ENCODE measurements at places on chromosomes 2 and 18.

GRCh38 chr18:58098706-58099105 is 54.7 kb downstream of the NEDD4L start:
- no peak for DNase-seq

GRCh38 chr2:3204031-3204821 is 173.4 kb downstream of the EIPR1 start:
- DNase-seq, result no peak

DNA sequence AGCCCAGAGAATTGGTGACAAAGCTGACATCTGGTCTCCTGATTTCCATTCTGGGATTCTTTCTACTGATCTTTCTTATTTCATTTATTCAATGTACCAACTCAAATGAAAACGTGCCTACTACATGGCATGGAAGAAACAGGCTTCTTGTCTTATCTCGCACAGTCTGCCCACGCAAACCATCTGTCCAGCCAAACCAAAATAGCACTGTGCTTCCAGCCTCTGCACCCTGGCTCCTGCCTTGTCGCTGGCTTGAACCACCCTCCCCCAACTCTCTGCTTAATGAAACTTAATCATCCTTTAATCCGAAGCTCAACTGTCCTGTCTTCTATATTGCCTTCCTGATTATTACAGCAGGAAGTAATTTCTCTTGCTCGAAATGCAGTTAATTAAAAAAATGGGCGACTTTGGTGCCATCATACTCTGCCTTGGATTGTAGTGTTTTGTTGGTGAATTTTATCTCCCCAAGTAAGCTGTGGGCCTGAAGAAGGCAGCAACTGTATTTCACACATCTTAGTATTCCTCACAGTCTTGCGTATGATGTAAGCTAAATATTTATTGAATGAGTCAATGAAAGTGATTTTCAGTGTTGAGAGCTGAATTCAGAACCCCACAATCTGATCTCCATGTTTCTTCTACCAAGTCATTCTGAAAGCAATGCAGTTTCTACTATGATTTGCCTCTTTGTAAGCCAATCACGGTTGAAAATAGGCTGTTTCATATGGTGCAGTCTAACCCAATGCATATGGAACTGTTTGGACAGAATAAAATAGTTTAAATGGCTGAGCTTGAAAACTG is 190.8 kb downstream of the TMEM247 start:
- DNase-seq, result no peak

GRCh38 chr18:45974088-45974536 is 7.0 kb upstream of the EPG5 start:
- DNase-seq, result peak; percentile 86

GRCh38 chr2:53500181-53500580 is 267.4 kb upstream of the CHAC2 start:
- DNase-seq, result no peak

GRCh38 chr2:204738721-204739120 is 193.4 kb downstream of the PARD3B start:
- no peak for DNase-seq

DNA sequence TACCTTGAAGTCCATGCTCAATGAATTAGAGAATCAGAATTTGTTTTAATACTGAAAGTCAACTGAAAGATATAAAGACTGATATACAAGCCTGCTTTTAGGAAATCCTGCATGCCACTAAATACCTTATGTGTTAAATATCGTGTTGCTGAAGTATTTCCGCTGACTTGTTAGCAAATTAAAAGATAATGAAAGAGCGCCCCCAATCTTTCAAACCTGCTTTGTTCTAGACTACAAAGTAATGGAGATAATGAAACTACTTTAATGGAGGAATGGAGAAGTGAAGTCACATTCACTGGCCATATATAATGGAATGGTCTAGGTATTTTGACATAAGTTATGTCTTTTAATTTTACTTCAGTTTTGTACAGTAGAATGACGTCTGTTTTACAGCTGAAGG is 95.7 kb downstream of the ASXL3 start:
- peak; percentile 75 for DNase-seq

DNA sequence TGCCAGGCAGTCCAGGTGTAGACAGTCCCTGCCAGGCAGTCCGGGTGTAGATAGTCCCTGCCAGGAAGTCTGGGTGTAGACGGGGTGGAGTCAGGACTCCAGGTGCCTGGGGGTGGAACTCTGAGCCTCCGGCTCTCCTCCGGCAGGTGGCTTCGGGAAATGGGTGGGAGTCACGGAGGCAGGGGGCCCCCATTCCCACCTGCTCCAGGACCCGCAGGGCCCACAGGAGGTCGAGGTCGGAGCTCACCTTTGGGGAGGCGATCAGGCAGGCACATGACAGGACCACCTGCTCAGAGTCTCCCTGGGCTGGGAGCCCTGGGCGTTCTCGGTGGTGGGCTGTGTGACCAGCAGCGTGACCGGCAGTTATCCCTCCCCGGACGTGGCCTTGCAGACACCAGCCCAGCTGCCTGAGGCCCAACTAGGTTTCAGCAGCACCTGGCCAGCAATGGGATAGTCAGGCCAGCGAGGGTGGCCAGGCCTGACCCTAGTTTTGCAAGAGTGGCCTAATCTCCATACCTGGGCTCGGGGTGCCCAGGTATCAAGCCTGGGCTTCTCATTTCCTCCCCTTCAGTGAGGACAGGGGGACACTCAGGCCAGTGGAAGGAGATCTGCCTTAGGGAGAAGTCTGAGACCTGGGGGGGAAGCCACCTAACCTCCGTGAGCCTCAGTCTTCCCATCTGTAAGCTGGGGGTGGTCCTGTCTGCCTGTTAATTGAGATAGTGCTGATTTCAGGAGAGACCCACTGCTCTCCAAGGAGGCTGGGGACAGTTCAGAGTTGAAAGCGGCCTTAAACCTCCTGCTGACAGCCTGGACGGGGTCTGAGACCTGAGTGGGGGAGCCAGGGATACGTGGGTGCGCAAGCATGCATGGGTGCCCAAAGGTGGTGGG is 13.2 kb downstream of the GPC1 start:
- DNase-seq, result no peak

DNA sequence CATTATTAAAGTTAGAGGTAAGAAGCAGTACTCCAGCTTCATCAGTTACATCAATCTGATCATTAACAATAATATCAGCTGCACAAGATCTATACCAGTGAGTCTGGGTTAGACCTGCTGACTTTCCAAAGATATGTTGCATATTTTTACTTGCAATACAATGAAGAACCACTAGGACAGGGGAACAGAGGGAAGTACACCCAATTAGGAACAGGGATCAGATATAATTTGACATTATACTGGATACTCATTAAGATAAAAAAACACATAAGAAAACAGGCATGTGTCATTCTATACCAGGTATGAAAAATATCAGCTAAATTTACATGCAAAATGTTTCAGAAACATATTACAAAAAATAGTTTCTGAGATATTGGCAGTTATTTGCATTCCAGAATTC is 995.1 kb upstream of the DDX18 start:
- DNase-seq, result no peak

DNA sequence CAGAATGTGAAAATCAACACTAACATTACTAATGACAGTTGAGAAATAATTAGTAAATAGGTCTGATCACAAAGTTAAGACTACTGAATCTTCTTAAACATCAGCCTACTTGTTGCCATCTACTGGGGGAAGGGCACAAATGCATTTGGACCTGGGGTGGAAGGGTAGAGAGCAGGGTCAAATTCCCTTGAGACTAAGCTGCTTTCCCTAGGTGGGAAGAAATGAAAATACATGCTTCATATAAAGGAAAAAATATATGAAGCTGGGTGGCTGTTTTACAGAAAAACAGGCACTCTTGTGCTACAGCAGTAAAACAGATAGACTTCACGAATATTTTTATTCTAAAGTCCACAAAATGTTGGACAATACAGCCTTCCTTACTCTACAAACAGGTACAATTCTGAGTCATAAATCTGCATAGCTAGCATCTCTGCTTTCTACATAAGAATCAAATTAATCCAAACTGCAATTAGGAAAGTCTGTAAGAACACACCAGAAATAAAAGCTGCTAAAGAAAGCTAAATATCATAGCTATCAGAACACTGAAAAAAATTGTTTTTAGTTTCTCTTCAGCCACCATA is 10.9 kb downstream of the TRIP12 start:
- no peak for DNase-seq

DNA sequence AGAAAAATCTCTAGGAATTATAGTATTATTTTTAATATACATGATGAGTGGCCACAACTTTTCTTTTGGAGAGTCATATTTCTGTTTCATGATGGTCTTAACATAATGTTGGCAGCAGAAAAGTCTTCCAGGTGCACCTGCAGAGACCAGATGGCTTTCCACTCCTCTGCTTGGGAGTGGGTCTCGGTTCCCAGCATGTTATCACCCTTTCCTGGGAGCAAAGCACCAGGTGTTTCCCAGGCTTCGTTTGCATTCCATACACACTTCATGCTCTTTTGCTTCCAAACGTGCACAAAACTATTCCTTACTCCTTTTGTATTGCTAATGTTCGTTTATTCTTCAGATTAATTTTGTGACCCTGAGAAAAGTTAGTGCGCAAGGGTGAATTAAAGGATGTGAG is 305.2 kb downstream of the CDH2 start:
- DNase-seq, result no peak

DNA sequence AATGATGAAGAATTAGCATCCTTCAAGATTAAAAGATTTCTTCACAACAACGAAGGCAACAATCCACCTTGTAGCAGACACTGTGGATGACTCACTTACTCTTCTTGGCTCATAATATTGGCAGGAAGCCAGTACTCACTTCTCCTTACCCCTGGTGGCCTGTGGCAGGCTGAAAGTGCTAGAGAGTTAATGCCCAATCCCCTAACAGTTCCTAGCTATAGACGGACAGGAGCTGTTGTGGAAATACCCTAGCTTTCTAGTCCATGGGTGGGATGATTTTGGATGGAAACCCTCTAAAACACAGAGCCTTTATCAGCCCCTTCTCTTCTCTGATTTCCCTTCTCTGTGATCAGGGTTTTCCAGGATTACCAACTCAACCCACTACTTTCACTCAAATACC is 128.6 kb upstream of the NYAP2 start:
- peak; percentile 87 for DNase-seq

DNA sequence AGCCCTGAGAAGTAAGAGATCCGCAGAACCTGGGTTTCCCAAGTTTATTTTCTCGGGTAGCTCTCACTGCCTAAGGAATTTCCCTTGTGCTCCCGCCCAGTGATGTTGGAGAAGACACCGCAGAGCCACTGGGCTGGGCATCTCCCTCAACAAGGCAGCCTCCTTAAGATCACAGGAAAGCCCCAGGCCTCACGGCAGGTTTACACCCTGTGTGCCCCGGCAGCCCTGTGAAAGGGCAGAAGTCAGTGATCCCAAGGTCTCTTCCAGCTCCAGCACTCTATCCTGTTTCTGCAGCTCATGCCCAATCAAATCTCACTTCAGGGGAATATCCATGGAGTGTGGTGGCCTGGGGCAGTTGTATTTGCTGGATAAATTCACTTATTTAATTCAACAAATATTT is 66.5 kb downstream of the ACTR2 start:
- no peak for DNase-seq

DNA sequence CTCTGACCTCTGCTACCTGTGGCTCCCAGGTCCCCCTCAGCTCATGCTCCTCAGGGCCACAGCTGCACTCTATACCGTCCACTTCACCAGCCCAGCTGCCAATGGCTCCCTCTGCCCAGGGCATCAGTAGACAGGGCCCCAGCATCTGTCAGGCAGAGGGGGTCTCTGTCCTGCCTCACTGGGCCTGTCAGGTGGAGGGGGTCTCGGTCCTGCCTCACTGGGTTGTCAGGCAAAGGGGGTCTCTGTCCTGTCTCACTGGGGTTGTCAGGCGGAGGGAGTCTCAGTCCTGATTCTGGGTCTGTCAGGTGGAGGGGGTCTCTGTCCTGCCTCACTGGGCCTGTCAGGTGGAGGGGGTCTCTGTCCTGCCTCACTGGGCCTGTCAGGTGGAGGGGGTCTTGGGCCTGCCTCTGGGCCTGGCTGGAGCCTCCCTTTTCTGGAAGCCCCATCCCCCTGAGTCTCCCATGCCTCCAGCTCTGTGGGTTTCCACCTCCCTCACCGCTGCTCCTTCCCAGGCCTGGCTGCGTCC is 19.9 kb downstream of the SNORC start:
- DNase-seq, result no peak

DNA sequence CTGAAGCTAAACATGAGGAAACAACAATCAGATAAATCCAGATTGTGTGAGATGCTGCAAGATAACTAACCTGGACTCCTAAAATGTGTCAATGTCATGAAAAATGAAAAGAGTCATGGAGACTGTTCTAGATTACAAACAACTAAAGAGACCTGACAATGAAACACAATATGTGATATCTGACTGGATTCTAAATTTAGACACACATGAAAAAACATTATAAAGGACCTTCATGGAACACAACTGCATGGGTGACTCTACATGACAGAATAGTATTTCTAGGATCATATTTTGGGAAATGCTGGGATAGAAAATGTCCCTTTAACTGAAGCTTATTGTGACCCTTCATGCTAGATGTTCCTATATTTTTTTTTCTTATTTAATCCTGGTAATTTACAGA is 18.5 kb upstream of the SPTBN1 start:
- no peak for DNase-seq

GRCh38 chr2:44578471-44579093 is 216.8 kb downstream of the CAMKMT start:
- DNase-seq, result no peak

DNA sequence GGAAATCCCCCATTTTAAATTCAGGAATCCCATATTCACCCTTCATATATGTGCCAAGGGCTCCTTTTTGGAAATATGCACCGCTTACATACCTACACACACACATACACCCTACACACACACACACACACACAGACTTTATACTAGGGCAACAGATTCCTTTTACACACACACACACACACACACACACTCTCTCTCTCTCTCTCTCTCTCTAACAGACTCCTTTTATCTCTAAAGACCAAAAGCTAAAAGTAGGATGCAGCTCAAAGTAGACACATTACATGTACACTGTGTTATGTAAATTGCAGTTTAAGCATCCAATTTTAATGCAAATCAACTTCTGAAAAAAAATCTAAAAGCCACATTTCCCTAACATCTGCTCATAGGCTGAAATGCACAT is 130.9 kb upstream of the CAPN13 start:
- DNase-seq, result no peak

DNA sequence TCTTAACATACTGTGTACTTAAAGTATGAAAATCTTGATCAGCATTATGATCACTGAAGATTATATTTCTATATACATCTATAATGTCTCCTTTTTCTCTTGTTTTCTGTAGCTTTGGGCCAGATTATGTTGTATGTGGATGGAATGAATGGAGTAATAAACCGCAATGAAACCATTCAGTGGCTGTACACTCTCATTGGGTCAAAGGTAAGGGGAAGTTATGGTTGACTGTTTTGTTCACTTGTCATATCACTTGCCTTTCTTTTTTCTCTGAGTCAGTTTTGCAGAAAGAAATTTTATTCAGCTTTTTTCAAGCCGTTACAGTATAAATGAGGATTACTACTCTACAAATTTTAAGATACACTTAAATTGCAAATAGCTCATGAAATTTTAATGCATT is 252.5 kb downstream of the TPGS2 start:
- DNase-seq, result no peak

GRCh38 chr18:75211953-75212750 is 1.6 kb downstream of the TSHZ1 start:
- peak; percentile 53 for DNase-seq

DNA sequence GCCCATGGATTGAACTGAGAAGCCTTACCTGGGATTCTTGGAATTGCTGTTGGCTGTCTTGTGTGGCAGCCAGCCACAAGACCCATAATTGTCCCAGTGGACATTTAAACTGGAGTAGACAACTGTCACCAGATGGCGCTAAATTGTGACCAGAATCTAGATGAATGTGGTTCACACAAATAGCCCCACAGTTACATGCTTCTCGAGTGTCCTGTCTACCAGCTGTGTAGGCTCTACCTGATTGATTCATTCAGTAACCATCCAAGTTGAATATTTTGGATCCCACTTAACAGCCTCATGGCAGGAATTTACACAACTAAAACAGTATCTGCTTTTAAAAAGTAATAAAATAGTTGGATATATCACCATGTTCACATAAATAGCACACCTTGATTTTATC is 73.2 kb downstream of the MAP4K4 start:
- peak; percentile 46 for DNase-seq
